ENCODE measurements at places on chromosomes 11 and 22. TPM values are rescaled to one million over a fixed set of nuclear protein-coding genes. Genes with fewer than 3 reads are reported as not detected.
A peak's percentile ranks its signal among the peaks of the same experiment; 100 is the strongest.

Gene SERPING1
- 1,015 TPM for total RNA-seq

Gene KCNQ1OT1
- 5.4 TPM for total RNA-seq

- H3K36me3 ChIP-seq: no peaks in the 10 kb centered on the region
- no peak overlapping the region for H3K27ac ChIP-seq
- H3K4me1 ChIP-seq: no peaks in the 10 kb centered on the region
- no peaks in the 10 kb centered on the region for H3K27me3 ChIP-seq
- no peak overlapping the region for H3K4me3 ChIP-seq
- DNase-seq: no peak
These were observed 4.3 kb downstream of the CD59 start for GRCh38 chr11:33731723-33732531.

DNA sequence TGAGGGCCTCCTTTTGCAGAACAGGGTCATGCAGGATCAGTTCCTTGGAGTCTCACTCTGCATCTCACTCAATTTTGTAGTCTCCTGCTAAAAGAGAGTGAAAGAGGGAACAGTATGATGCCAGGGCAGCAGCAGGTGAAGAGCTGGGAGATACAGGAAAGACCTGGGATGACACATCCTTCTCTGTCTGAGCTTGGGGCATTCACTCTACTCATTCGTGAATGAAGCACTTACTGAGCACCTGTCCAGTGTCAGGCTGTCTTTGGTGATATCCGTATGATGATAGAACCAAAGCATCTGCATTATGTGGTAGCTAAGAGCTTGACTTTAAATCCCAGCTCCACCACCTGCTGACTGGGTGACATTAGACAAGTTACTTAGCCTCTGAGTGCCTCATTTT lies 14.4 kb downstream of the SREBF2 start:
- H3K4me3 ChIP-seq: no peak overlapping the region
- H3K4me1 ChIP-seq: no peaks in the 10 kb centered on the region
- no peaks in the 10 kb centered on the region for H3K36me3 ChIP-seq
- no peak for DNase-seq

Gene PDGFB
- 20.7 TPM for total RNA-seq

Gene TMEM191B
- not detected for total RNA-seq

Gene KRTAP5-9
- 0.57 TPM for total RNA-seq

- H3K27ac ChIP-seq: peak overlapping the region; percentile 4
- no peaks in the 10 kb centered on the region for H3K36me3 ChIP-seq
- DNase-seq: peak; percentile 74
- no peaks in the 10 kb centered on the region for H3K4me1 ChIP-seq
- H3K27me3 ChIP-seq: no peaks in the 10 kb centered on the region
- no peak overlapping the region for H3K4me3 ChIP-seq
These were observed 23.8 kb downstream of the IGHMBP2 start for GRCh38 chr11:68927280-68928135.

DNA sequence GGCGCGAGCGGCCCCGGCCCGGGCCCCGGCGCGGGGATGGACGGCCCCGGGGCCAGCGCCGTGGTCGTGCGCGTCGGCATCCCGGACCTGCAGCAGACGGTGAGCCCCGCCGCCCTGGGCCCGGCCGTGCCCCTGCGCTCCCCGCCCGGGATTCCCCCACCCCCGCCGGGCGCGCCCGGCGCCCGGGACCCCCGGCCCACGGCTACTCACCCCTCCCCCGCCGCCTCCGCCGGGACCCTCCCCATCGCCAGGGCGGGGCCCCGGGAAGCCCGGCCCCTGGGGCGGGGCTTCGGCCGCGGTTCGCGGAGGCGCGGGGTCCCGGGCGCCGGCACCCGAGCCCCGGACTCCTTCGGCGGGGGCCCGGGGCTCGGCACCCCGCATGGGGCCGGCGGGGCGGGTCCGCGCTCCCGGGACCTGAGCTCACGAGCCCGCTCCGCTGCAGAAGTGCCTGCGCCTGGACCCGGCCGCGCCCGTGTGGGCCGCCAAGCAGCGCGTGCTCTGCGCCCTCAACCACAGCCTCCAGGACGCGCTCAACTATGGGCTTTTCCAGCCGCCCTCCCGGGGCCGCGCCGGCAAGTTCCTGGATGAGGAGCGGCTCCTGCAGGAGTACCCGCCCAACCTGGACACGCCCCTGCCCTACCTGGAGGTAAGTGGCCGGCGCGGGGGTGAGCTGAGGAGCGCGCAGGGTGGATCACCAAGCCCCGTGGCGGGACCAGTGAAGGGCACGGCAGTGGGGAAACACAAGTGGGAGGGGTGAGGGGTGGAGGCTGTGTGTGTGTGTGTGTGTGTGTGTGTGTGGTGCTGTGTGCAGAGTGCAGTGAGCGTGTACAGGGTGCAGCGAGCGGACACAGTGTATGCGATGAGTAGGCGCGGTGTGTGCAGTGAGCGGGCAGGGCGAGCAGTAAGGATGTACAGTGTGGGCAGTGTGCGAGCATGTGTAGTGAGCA lies 2.3 kb downstream of the SHANK3 start:
- H3K4me1 ChIP-seq: no peaks in the 10 kb centered on the region
- H3K4me3 ChIP-seq: peak overlapping the region; percentile 28
- H3K27me3 ChIP-seq: no peaks in the 10 kb centered on the region
- no peak overlapping the region for H3K27ac ChIP-seq
- no peaks in the 10 kb centered on the region for H3K36me3 ChIP-seq

GRCh38 chr11:134634897-134635831 lies 223.1 kb upstream of the B3GAT1 start:
- H3K4me3 ChIP-seq: no peak overlapping the region
- H3K27ac ChIP-seq: no peak overlapping the region
- H3K27me3 ChIP-seq: no peaks in the 10 kb centered on the region
- no peaks in the 10 kb centered on the region for H3K36me3 ChIP-seq
- no peaks in the 10 kb centered on the region for H3K4me1 ChIP-seq
- no peak for DNase-seq

- DNase-seq: no peak
- no peaks in the 10 kb centered on the region for H3K36me3 ChIP-seq
- no peaks in the 10 kb centered on the region for H3K4me1 ChIP-seq
- H3K27ac ChIP-seq: no peak overlapping the region
These were observed 37.2 kb downstream of the MUC5B start for GRCh38 chr11:1260023-1260501.

Gene MB
- total RNA-seq: not detected
